Omental fat pad (tissue), 4 donors: ENCODE measurements at places on chromosomes 5 and 9.
A peak's percentile ranks its signal among the peaks of the same experiment; 100 is the strongest.

GRCh38 chr9:122370303-122370702 is 521 bp upstream of the PTGS1 start:
- DNase-seq, result no peak

GRCh38 chr9:137232101-137232500 is 1.4 kb downstream of the SLC34A3 start:
- DNase-seq, result no peak

- no peak for DNase-seq
Observed at GRCh38 chr9:116008278-116008677, 145.3 kb upstream of the PAPPA start.

- DNase-seq, result no peak
Observed at GRCh38 chr9:86755561-86755941, 191.8 kb downstream of the GAS1 start.

DNA sequence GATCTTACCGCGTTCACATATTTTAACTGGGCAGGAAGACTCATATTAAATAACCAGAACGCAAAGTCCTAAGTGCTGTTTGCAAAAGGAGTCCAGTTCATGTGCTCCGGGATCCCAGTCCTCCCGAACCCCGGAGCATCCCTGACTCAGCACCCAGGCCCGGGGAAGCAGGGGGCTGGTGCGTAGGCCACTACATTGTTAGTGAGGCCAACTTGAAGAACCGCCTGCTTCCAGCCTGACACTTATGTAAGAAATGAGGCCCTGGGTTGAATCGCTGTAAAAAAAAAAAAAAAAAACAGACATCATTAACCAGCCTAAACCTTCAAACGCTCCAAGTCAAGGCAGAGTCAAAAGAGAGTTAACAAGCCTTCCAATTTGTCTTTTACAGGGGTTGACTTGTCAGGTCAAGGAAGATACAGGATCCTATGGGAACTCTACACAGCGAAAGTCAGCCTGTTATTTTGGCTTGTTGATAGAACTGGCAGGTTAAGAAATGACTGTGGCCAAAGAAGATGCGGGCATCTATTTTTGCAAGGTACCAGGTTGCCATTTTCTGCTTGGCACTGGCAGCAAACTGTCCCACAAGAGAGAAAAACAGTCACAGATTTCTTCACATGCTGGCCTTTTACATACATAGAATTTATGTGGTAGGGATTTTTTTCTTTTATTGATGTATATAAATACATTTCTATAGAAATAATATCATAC is 93.3 kb downstream of the ACTL7B start:
- DNase-seq, result no peak

DNA sequence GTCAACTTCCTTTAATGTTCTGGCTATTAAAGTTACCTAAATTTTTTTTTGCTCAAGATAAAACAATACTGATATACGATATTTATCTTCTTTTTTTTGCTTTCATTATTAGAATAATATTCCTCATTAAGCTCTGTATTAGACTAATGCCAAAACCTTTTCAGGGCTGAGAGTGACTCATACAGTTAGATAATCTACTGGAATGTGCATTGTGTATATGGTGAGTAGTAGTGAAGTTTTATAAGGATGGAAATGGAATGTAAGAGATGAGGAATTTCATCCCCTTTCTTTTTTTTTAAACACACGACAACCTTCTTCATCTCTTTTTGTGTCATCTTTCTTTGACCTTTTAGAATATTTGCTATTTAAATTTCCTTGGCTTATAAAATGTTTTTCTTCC is 268.6 kb downstream of the ISL1 start:
- no peak for DNase-seq

DNA sequence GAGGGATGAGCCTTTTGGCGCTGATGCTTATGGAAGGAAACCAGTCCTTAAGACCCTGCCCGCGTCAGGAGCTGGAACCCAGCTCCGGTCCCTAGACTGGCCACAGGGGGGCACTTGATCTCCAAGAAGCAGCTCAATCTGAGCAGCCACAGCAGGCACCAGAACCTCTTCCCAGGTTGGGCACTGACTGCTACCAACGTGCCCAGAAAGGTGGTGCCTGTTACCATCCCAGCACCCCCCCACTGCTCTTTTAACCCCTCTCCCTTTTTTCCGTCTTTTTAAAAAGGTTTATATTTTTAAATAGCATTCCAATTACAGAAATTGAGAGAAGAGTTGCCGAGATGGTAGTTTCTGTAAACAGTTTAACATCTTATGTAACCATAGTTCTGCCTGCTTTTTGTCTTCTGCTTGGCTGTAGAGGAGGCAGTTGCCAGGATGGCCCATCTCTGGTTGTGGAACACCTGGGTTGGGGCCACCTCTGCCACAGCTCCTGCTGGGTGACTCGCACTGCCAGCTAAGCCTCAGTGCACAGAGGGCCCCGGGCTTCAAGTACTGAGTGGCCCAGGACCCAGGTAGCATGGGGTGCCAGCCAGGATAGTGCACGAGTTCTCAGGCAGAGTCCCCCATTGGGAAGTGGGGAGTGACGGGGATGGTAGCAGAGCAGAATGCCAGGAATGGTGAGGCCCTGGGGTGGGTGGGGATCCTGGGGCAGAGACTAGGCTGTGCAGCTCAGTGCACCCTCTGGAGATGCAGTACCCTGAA is 62.8 kb downstream of the PFDN1 start:
- peak; percentile 44 for DNase-seq

DNA sequence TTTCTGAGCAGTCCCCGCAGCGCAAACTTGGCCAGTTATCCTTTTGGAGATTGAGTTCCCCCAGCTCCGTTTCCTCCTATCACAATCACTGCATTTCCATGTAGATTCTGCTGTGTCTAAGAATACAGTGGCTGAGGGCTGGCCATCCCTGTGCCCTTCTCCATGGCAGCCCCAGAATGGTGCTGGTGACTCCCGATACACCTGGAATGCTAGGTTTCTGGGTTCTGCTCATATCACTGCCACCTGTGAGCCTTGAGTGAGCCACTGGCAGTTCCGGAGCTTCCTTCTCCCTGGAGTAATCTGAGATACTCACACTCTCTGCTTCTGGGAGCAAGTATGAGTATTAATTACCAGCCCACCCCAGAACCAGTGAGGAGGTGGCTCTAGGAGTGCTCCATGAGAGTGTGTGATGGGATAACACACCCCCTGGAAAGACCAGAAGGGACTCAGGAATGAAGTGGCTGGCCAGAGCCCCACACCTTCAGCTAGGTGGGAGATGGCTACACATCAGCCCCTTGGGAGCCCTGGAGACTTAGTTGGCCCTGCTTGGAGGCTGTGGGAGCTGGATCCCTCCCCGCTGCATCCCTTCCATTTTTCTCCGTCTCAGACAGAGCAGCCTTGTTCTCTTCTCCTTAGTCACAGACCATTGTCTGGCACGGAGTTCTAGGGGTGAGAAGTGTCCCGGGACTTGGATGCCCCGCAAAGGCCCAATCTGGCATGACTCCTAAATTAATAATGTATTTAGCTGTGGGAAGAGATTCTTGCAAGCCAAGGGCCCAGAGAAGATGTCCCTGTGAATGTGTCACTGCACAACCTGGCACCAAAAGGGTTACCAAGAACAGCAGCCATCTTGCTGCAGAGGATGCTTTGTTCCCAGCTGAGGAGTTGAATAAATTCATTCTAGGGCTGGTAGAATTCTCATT is 4.9 kb downstream of the PCDHGC5 start:
- DNase-seq, result no peak

DNA sequence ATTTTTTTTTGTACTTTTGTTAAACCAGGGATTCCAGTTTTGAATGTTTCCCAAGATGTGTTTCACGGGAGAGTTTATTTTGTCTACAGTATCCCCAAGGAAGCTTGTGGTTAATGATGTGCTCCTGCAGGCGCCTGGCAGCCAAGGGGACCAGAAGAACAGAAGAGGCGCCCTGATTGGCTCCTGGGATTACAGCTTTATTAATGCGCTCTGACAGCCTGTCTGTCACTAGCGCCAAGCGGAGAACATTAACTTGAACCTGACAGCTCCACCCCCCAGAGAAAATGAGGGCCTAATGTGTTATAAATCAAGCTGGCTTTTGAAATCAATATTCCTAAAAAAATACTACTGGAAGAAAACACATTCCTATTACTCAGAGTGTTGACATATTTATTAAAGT is 5.0 kb upstream of the FBXL7 start:
- DNase-seq, result no peak

GRCh38 chr5:68378204-68378820 is 162.8 kb downstream of the PIK3R1 start:
- no peak for DNase-seq
